ENCODE measurements at places on chromosomes 2 and 18.
A peak's percentile ranks its signal among the peaks of the same experiment; 100 is the strongest.

DNA sequence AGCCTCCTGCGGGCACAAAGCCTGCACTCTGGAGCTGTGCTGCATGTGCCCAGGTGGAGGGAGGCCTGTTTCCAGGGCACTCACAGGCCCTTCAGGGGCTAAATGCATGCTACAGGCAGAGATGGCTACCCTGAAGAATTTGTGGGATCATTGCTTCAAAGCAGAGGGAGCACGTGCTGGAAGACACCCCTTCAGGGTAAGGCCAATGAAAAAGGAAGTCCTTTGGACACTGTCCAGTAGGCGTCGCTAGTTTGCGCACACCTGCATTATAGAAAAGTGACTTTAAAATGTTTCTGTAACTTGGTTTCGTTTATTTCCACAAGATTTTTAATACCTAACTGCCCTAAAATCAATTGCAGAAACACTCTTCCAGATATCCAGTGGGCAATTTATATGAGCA lies 325.3 kb downstream of the ZNF516 start:
- DNase-seq = no peak

DNA sequence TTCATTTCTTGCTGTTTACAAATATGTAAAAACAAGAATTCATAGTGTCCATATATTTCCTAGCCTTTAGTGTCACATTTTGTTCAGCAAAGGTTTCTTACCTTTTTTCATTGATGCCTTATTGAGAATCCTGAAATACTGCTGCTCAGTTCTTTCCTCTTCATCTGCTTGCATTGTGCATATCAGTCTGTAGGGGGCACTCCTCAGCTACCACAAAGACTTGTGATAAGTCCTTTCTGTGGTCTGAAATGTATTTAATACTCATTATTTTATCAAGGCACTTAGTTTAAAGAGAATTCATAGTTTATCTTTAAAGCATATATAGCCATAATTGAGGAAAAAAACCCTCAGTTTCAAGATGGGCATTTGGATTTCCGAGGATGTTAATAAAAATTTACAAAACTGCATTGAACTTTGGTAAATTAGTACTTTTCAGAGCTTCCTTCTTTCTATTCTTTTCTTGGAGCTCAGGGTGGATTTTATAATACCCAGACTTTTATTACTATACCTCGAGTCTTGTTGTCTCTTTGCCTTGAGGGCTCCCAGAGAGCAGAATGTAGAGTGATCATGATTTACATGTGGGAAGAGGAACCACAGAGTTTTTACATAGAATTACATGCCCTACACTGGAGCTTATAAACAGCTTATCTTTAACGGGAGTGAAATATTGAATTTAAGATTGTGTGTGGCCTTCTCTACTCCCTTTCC lies 570.1 kb downstream of the PLCL1 start:
- peak; percentile 4 for DNase-seq

GRCh38 chr2:44804406-44805265 lies 136.9 kb upstream of the SIX3 start:
- peak; percentile 13 for DNase-seq

- no peak for DNase-seq
Measured at GRCh38 chr18:57149531-57149930, 2.6 kb downstream of the BOD1L2 start.

DNA sequence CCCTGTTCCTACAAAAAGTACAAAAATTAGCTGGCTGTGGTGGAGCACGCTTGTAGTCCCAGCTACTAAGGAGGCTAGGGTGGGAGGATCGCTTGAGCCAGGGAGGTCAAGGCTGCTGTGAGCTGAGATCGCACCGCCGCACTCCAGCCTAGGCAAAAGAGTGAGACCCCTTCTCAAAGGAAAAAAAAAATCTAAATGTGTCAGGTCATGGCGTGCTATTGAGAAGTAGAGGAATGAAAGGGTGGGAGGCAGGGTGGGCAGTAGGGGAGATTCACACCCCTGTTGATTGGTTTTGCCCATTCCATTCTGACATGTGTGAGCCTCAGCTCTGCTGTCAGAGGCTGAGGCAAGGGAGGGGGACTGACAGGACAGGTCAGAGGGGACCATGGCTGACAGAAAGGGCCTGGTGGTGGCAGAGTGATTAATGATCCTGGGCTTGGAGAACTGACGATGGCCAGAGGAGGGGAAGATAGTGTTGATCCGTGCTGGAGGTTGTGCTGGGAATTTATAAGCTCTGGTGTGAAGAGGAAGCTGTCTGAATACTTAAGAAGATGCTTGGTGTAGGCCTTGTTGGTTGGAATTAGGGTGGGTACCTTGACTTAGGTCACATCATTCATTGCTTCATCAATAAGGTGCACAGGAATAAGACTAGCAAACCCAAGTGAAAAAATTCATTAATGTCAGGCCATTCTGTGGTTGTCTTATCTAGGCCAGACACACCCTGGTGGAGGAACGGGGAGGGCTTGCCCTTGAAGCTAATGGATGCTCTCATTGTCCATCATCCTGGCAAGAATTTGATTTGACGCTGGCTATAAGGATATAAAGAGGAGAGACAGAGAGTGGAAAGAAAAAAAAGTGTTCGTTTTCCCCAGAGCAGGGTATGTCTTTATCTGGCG lies 19.1 kb upstream of the SMARCAL1 start:
- DNase-seq = no peak

DNA sequence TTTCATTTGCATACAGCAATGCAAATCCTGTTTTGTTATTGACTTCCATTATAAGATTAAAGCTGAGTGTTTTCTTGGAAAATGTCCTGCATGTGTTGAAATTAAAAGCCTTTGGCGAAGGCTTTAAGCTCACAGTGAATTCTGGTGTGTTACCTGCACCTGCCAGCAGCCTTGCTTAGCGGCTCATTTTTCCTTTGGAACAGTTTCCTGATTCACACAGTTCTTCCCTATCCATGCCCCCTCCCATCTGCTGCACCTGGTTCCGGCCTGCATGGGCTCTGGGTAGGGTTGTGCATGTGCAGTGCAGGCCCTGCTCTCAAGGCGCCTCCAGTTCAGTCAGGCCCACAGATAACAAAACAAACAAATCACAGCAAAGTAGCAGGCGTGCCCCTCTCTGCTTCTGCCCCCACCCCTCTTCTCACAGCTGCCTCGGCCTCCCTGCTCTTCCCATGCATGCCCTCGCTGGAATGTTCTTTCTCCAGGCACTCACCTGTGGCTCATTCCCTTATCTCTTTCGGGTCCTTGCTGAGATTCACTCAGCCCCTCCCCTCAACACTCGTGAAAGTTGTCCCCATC lies 15.8 kb downstream of the MTCL1 start:
- DNase-seq = no peak

GRCh38 chr2:237909801-237910475 lies 50.5 kb downstream of the RAMP1 start:
- DNase-seq = no peak

DNA sequence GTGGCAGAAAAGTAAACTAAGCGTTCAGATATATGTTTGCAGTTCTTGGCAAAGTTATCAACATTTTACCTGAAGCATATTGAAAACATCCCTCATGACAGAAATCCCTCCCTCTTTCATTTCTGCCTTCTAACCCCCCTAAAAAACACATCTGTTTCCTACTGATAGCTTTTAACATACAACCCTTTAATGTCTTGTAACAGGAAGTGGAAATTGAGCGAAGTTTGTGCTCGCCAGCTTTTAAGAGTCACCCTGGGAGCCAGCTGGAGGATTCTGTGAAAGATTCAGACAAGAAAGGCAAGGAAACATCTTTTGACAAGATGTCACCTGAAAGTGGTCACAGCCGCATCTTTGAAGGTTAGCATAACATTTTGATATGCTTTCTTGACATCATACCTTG lies 247.4 kb downstream of the XIRP2 start:
- DNase-seq = no peak

GRCh38 chr2:70321370-70321769 lies 19.5 kb upstream of the FAM136A start:
- no peak for DNase-seq

DNA sequence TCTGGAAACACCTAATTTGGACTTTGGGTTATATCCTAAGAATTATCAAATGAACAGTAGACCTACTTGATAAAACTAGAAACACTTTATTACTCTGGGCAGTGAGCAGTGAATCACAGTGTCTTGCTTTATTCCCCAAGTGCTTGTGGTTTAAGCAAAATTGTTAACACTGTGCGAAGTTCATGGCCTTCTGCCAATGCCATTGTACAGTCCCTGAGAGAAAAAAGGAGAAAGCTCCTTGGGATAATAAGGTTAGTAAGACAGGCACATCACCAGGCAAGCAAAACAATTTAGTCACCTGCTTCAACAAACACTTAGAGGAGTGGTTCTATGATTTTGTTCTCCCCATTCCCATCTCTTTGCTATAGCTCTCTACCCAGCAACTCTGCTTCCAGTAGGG lies 39.8 kb downstream of the ADCYAP1 start:
- DNase-seq = no peak

DNA sequence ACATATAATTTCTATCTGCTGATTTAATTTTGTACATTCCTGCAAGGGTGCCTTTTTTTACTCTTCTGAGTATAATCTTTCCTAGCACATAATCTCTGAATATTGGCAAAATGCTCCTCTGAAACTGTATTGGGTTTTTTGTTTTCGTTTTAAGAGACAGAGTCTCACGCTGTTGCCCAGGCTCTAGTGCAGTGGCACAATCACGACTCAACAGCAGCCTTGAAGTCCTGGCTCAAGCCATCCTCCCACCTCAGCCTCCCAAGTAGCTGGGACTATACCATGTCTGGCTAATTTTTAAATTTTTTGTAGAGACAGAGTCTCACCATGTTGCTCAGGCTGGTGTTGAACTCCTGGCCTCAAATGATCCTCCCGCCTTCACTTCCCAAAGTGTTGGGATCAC lies 104.9 kb downstream of the SPTBN1 start:
- no peak for DNase-seq

- no peak for DNase-seq
Measured at GRCh38 chr2:112159454-112159921, 21.3 kb downstream of the FBLN7 start.

DNA sequence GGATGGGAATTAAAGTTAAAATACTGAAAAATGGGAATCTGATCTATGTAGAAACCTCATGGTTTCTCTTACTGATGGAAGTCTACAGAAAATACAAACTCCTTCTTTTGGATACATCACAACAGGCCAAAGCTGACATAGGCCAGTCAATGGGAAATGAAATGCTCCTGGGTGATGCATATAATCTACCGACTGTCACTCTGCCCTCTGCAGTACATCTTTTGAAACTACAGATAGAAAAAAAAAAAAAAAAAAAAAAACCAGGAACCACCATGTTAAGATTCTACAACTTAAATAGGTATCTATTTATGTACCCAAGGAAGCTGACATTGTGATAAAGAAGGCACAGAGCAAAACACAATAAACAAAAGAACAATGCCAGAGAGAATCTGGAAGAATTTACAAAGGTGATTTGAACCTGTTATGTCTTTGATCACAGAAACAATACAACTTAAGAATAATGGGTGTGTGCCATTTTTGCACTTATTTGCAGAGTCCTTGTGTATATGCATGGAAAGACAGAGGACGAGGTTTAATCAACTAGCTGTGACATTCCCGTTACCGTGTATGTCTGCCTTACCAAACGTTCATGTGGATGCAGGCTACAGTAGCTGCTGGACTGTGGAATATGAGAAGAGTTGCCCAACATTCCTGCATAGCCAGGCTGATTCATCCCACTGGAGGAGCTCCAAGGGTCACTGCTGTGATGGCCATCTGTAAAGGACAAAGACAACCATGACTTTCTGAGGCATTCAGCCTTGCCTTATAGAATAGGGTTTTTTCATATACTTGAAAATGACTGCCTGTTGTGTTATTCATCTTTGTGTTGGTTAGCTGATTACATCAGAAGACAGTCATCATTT lies 312.7 kb downstream of the TCF4 start:
- no peak for DNase-seq

- DNase-seq = no peak
Measured at GRCh38 chr18:1270081-1270480, 365.4 kb downstream of the ADCYAP1 start.

DNA sequence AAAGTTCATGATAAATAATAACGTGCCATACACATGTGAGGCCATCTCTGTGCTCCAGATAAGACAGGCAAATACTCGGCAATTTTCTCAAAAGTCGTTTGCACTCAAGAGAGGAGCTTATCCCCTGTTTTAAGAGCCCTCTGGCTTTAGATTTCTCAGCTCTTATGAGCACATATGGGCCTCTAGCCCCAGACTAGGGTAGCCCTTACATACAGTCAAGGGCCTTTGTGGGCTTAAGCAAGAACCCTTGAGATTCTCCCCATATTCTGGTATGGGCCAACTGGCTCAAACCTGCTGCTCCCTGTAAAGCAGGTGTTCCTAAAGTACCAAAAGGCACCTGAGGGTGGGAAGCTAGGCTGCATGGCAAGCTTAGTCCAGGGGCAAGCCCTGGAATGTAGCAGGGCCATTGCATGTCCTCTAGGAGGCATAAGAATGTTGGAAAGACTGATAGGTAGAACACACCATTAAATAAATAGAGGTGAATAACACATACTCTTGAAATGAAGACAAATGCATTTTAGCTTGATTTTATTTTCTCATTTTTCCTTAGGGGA lies 66.1 kb downstream of the FASTKD2 start:
- DNase-seq = no peak

GRCh38 chr2:98394595-98395153 lies 48.4 kb downstream of the CNGA3 start:
- no peak for DNase-seq

GRCh38 chr2:239087046-239087710 lies 239.3 kb downstream of the TWIST2 start:
- DNase-seq = no peak

- no peak for DNase-seq
Measured at GRCh38 chr18:37654731-37655369, 89.3 kb upstream of the CELF4 start.

DNA sequence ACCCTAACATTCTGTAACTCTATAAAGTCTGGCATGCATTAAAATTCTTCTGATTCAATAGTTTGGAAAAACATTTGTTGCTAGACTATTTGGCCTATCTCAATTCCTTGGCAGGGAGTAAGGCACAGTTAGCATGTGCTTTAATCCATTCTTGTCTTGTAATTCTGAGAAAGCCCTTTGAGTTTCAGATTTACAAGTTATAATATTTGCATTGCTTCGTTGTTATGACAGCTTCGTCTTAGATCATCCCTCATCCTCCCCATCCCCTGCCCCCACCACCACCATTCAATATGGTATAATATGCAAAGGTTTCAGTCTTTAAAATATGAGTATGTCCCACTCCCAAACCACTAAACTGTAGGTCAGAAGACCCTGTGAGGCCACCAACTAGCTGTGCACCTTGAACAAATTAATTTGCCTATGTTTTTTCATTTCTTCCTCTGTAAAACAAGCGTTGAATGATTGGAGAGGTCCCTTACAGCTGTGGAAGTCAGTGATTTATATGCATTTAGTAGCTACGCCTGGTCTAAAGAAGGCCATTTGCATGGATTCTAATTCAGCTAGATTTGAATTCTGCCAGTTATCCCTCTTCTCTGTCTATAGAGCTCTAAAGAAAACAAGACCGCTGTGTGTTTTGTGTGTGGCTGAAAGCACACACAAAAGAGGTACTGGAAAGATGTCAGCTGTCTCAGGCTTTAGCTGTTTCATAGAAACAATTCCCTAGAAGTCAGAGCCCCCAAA lies 591 bp downstream of the C2orf80 start:
- DNase-seq = no peak

DNA sequence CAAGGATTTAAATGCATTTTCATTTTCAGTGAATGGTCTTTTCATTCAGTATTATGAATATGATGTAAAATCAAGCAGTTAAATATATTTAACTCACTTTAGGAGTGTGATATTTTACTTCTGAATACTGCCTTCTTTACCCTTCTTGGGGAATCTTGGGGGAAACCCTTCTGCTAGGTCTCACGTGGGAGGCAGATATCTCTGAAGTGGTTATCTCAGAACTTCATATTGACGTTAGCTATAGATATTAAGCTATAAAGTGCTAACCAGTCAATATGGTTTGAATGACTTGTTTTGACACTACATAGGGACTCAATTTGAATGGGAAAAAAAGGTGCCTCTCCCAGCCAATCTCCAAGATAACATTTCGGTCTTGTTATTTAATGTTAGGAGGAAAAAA lies 9.8 kb downstream of the REL start:
- DNase-seq = no peak

Measured in right kidney (tissue), 9 donors.